Cardiac septum (tissue), 1 donor: ENCODE measurements at places on chromosomes 6 and 20.

GRCh38 chr6:149140910-149141290 is 176.6 kb upstream of the TAB2 start:
- DNase-seq: no peak

DNA sequence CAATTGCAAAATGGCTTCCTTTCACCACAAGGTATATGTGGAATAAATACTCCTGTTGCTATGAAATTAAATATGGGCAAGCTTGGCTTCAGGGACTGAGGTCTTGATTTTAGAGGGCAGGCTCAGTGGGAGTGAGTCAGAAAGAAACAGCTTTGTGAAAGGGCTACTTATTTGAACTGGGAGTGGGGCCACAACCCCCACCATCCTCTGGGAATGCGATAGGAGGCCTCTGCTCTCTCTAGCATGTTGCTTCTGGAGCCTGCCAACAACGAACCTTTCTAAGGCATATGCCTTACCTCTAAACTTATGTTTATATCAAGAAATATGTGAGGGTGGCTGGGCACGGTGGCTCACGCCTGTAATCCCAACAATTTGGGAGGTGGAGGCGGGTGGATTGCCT is 149.7 kb downstream of the LRRC1 start:
- no peak for DNase-seq

- DNase-seq: no peak
Measured at GRCh38 chr6:143141442-143141841, 80.8 kb downstream of the AIG1 start.

DNA sequence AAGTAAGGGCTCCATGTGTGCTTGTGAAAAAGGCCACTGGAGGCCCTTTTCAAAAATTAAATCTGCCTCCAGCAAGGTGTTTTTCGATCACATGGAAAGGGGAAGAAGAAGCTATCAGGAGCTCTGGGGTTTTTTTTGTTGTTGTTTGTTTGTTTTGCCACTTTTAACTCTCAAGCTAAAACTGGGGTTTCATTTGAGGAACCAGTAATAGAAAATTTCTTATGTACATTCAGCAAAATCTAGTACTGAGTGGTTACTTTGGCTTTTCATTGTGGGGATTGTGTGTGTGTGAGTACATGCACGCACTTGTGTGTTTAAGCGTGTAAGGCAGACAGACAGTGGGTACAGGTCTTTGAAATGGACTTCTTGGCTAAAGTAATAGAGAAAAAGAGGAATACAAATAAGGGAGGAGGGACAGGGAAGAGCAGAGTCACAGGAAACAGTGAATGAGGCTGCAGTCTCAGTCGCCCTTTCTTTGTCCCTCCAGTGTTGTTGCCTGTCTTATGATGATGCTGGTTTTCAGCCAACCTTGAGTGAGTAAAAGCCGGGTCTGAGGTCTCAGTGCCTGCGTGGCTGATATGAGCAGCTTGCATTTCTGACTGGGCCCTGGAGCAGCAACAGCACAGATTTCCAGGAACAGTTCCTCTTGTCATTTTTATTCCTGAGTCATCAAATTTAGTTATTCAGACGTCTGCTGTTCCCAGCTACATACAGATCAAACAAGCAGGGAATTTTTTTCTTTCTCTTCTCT is 26.2 kb downstream of the SLC16A10 start:
- DNase-seq: no peak

GRCh38 chr6:132214716-132215115 is 186.6 kb downstream of the MOXD1 start:
- DNase-seq: no peak

GRCh38 chr20:51128198-51128597 is 105.3 kb upstream of the KCNG1 start:
- no peak for DNase-seq

DNA sequence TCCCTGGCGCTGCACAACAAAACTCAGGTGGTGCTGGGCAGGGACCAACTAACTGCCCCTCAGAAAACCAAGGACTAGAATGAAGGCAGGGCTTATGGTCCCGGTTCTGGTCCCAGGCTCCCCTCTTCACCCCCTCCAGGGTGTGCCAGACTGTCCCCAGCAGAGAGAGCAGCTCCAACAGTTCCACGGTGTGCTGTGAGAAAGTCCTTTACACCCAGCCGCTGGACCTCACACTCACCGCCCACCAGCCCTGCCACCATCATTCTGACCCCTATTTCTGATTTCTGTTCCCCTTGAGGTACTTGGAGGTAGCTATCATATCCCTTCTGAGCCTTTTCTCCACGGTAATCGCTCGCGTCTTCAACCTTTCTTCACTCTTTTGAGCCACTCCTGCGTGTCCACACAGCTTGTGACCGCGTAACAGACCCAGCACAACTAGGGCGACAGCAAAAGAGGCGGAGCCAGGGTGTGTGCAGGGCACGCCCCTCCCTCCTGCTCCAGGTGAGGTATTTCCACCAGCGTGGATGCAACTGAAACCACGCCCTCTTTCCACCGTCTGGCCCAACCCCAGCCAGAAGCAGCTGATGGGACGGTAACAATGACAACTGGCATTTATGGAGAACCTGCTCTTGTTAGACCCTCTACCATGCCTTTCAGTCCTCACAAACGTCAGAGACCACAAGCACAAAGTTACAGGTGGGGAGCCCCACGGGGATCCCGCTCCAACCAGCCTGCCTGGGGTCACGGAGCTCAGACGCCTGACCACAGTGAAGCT is 2.3 kb downstream of the PXDC1 start:
- DNase-seq: peak; percentile 62

DNA sequence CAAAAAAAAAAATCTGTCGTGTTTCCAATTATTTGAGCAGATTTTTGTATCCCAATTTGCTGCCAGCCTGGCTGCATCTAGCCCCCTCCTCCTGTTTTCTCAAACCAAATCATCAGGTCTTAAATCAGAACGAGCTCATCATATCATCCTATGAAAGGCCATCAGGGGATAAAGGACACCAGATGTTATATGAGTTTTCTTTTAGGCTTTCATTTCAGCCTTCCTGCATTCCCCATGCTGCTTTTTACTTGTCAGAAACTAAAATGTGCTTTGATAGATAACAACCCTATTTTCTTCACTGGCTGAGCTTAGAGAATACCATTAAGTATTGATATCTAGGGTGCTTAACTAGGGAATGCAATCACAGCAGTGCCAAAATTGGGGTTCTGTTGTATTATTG is 968.4 kb upstream of the SLC35B3 start:
- DNase-seq: no peak

DNA sequence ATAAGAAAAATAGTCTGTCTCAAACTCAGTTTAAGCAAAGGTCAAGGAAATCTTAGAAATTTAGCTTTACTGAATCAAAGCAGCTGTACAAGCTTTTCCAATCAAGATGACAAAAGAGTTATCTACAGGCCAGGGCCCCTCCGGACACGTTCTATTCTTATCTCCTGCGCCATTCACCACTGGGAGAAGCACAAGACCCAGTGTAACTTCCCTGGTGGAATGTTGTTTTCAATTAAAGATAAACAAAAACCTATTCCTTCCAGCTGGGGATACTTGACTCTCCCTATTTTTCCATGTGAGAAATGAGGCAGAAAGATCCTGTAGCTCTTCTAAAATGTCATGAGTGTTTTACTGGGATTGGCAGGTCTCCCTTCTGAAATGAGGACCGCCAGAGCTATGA is 123.3 kb downstream of the TBX18 start:
- DNase-seq: no peak

GRCh38 chr6:44650947-44651346 is 263.4 kb downstream of the CDC5L start:
- no peak for DNase-seq

DNA sequence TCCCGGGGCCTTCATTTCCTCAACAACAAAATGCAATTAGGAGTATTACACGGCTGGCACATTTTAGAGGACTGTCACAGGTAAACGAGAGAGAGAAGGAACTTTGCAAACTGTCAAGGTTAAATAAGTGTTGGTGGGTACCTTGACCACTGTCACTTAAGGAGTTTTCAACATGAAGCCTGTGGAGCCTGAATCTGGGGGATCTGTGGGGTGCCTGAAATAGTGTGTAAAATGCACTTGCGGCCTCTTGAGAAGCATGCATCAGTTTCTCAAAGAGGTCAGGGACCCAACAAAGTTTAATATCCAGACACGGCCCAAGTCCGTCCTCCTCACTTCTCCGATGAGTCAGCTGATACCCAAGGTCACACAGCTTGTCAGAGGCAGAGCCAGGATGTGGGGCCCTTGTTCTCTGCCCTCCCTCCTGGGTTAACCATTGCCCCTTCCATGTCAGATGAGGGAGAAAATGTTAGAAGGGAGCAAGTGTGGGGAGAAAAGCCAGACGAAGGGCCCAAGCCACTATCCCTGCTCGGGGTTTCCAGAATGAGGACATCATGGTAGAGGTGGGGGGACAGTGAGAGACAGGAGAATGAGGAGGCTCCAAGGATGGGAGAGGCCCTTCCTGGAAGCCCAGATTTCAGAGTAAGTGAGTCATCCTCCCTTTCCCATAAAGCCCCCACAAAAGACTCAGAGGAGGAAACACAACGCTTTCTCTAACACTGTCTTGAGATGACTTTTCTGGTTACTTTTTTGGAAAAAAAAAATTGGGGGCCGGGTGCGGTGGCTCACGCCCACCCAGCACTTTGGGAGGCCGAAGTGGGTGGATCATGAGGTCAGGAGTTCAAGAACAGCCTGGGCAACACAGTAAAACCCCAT is 42.2 kb downstream of the C6orf132 start:
- no peak for DNase-seq

GRCh38 chr6:157023958-157024357 is 246.8 kb downstream of the ARID1B start:
- DNase-seq: no peak

DNA sequence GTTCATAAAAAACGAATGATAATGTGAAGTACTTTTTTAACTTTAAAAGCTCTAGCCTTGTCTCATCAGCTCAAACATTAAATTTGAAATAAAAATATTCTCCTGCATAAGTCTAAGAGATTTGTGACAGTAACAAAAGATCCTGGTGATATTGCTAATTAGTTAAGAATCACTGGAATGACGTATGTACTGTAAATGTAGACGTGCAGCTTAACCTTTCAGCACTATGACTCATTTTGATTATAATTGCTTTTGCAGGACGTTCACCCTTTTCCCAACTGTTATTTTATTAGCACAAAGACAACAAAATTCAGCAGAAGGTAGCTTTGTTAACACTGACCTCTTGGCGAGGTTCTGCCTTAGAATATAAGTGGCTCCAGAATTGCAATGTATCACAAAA is 68.6 kb downstream of the TENT5A start:
- DNase-seq: no peak

- no peak for DNase-seq
Measured at GRCh38 chr6:156727715-156728385, 49.3 kb upstream of the ARID1B start.

DNA sequence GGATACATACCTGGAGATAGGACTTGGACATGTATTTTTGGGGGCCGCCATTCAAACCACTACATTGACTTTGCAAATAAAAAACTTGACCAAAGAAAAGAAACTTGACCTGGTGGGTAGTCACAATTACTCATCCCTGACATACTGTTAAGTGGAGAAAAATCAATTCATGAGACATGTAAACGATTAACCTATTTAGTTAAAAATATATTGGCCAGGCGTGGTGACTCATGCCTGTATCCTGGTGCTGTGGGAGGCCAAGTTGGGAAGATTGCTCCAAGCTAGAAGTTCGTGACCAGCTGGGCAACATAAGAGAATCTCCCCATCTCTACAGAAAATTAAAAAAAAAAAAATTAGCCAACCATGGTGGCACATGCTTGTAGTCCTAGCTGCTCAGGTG is 2.5 kb upstream of the SRSF12 start:
- no peak for DNase-seq

- DNase-seq: no peak
Measured at GRCh38 chr20:50141018-50141675, 12.4 kb downstream of the PEDS1 start.

DNA sequence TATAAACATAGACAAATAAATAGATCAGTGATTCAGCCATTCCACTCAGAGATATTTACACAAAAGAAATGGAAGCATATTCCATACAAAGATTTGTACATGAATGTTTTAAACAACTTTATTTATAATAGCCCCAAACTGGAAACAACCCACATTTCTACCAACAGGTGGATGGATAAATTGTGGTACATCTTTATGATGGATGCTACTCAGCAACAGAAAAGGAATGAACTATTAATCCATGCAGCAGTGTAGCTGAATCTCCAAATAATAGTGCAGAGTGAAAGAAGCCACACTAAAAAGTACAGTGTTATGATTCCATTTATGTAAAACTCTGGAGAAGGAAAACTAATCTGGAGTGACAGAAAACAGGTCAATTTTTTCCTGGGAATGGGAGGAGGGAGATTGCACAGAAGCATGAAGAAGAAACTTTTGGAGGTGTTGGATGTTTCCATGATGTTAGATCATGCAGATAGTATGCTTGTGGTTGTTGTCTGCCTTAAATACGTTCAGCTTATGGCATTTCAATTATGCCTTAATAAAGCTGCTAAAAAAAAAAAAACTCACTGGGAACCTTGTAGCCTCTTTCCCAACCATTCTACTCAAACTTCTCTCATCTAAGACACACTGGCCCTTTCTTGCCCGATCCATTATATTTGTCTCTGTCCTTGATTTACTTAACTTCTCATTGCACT is 100.9 kb downstream of the PPP1R14C start:
- DNase-seq: no peak

DNA sequence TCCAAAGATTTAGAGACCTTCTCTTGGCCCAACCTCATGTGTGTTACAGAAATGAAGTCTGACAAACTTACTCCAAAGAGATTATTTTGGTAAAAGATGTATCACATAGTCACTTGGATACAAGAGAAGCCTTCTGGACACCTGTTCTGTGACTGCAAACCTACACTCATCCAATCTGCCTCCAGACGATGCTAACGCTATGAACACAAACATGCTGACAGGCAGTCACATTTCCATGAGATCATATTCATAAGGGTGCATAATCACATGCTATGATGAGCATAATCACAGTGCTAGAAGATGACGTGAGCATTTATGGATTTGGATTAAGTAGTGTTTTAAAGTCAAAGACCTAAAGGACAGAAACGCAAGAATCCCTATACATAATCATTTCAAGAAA is 340.2 kb downstream of the HACE1 start:
- no peak for DNase-seq

GRCh38 chr6:43189776-43190304 is 7.8 kb downstream of the CUL9 start:
- DNase-seq: no peak

GRCh38 chr20:37053230-37053950 is 42.4 kb downstream of the RBL1 start:
- DNase-seq: no peak

DNA sequence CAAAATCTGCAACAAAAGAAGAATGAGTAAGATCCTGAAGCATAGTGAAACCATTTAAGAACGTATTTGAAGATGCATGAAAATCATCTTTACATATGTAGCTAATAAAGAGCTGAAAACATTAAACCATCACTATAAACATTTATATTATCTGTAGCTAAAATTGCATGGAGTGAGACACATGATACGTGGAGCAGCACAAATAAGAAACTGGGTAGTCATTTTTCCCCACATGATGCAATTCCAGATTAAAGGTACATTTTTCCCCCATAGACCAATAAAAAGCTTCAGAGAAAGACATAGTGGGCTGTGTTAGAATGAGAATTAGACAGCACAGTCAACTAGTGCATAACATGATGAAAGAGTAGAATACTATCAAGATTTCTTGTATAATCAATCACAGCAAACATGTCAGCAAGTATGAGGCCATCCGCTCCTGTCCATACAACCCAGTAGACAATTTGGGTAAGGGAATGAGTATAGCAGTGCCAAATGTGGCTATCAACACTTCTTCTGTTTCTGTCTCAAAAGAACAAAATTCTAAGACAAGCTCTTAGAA is 67.0 kb downstream of the RSPO3 start:
- no peak for DNase-seq
